ENCODE measurements at places on chromosomes 5 and 9. TPM values are rescaled to one million over a fixed set of nuclear protein-coding genes. Genes with fewer than 3 reads are reported as not detected.

The LCN10 gene
- total RNA-seq: not detected

The SV2C gene
- 0.26 TPM for total RNA-seq

The FAM78A gene
- total RNA-seq: 0.35 TPM

The CTSL gene
- total RNA-seq: 110 TPM

The DOCK2 gene
- total RNA-seq: 0.78 TPM

The ALDOB gene
- total RNA-seq: not detected

The CDC20B gene
- total RNA-seq: not detected

The ARID3C gene
- total RNA-seq: not detected

The FBXW5 gene
- total RNA-seq: 107 TPM

Data from mammary epithelial cell (primary cell).